ENCODE measurements at places on chromosomes 6 and 20.

GRCh38 chr6:130500693-130501092 lies 134.9 kb downstream of the TMEM200A start:
- no peak for DNase-seq

- no peak for DNase-seq
These were observed 55.2 kb downstream of the PTPN1 start for GRCh38 chr20:50565383-50565782.

- DNase-seq: no peak
These were observed 36.5 kb upstream of the PHACTR3 start for GRCh38 chr20:59567585-59568508.

DNA sequence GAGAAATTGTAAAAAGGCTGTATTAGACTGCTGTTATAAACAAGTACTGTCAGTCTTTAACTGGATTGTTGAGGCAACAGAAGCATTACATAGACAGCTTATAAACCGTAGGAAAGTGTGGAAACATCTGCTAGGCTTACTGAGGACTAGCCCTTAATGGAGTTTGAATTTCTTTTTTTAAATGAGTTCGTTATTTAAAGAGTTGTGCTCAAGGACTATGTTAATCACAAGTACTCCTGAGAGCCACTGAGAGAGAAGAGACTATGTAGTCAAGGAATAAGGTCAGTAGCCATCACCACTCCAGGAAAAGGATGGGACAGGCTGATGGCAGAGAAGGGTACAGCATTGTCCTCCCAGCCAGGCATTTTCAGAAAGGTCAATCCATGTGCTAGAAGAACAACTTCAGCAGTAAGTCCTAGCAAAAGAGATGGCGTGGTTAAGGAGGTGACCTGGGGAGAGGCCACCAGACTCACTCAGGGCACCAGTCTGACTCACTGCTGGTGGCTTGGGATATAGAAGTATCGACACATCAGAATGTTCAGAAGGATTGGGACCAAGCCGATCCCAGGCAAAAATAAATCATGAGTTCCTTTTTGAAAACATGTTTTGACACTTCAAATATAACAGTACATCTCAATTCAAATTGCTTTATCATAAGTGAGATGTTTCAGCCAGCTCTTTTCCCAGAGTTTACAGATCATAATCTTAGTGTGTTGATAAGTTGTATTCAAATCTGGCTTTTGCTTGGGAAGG lies 6.4 kb downstream of the RPS12 start:
- peak; percentile 67 for DNase-seq

- no peak for DNase-seq
These were observed 56.5 kb upstream of the DST start for GRCh38 chr6:56699066-56699654.

DNA sequence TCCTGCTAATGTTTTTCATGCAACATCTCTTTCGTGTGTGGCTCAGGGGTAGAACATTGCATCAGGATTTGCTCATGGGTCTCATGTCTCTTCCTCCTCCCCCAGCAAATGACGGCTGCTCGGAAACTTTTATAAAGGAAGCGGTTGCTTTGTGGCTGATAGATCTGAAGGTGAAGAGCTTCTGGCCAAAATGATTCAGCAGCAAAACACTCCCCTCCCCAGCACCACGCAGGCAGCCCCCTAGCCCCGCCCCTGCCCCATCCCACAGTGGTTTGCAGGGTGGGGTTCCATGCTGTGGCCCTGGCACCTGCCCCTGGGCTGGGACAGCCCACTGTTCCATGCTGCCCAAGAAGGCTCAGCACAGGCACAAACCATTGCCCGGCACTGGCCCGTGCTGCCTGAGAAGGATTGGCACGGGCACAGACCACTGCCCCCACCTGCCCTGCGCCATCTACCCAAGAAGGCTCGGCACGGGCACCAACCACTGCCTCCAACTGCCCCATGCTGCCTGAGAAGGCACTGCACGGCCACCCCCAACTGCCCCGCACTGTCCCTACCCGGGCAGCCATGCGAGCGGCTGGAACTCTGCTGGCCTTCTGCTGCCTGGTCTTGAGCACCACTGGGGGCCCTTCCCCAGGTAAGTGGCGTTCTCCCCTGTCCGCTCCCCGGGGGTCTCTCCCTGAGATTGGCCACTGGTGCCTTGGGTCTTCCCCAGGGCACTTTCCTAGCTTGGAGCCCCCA lies at the start of gene CST7:
Gene CST7, plus strand, starts transcription at position 331 of the 741 bp plus-strand sequence. Its CDS starts 237 bp downstream, at position 568.
- DNase-seq: peak; percentile 22
